ENCODE measurements at places on chromosomes 11 and 22.
A peak's percentile ranks its signal among the peaks of the same experiment; 100 is the strongest.

DNA sequence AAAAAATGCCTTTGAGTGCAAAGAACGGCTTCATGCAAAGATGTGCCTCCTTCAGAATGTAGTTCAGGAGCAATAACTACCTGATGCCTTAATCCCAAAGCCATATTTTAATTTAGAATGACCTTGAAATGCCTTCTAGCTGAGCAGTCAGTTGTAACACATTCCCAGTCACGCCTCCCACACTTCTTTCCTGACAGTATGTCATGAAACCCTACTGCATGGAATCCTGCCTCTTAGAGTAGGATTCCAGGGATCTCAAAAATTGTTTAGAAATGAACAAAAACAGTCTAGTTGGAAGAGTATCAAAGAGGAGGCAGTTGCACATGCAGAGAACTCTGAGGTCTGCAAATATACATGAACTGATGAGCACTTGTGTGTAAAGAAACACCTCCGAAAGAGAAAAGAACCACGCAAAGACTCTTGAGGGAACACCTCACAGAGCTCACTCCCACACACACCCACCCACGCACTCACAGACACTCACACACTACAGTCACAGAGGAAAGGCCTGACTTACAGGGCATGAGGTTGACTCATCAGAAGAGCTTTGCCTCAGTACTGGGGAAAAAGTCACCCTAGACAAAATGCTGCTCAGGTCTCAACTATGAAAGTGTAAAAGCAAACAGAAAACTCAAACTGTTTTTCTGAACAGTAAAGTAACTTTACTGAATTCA, 77.4 kb downstream of the GGTLC2 start:
- DNase-seq, result peak; percentile 45

- no peak for DNase-seq
Measured at GRCh38 chr11:23217072-23217471, 356.8 kb upstream of the CCDC179 start.

- no peak for DNase-seq
Measured at GRCh38 chr22:35593891-35594470, 23.1 kb downstream of the MB start.

- DNase-seq, result no peak
Measured at GRCh38 chr22:45516163-45516562, 13.5 kb downstream of the FBLN1 start.

- no peak for DNase-seq
Measured at GRCh38 chr11:118291477-118292135, 12.9 kb upstream of the CD3E start.

DNA sequence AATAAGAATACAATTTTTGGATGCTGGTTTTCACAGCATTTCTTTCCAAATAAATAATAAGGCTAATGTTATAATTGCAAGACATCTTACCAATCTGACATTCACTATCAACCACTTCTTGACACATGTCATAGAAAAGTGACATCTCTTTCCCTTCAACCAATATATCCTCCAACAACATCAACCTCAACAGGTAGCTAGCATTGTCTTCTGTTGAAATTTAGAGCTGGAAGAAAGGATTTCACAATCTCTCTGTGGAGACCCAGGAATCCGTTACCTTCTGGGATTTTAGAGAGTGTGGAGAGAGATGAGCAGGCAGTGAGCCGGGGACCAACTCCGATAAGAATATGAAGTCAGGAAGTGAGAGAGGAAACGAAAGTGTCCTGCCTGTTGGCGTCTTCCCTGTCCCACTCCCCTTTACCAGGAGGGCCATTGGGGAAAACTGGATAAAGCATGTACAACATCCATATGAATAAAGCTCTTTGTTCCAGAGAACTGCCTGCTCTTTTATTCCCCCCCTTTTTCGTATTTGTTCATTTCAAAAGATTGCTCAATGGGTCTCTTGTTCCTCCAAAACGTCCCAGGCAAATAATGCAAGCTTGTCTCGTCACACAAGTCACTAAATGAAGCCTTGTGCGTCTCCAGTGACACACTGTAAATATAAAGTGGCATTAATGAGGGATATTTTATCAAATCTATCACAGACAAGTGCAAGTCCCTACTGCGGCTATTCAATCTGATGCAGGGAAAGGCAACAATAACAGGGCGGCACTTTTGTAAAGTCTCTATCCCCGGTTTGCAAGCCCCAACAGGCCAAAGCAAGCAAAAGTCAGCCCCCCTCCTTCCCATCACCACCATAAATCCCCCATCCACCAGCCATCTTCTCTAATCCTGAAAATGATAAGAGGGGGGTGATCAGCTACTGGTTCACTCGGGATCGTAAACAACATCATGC, 3.4 kb downstream of the CADM1 start:
- DNase-seq, result no peak

- DNase-seq, result no peak
Measured at GRCh38 chr22:42256930-42257329, 13.5 kb downstream of the TCF20 start.

DNA sequence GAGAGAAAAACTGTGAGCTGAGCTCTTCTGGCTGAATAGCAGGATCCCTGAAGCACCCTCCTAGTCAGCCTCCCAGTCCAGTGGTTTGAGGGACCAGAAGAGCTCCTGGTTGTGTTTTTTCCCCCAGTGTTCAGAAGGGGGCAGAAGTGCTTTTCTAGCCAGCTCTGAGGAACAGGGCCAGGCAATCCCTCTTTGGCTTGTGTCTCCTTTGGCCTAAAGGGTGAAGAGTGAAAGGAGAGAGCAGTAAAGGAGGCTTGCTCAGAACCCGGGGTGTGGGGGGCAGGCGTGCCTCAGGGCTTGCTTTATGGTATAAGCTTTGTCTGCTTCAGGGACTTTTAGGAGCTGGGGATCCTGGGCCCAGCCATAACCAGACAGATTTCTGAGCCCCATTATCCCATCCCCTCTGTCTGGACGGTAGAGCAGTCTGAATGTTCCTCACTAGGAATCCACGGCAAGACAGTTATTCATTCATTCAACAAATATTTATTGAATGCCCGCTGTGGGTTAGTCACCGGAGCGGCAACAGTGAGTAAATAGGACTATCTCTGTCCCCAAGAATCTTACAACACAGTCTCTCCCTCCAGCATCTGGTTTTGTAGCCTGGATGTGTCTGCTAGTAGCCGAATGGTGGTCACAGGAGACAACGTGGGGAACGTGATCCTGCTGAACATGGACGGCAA, 14.5 kb downstream of the ACP2 start:
- no peak for DNase-seq

DNA sequence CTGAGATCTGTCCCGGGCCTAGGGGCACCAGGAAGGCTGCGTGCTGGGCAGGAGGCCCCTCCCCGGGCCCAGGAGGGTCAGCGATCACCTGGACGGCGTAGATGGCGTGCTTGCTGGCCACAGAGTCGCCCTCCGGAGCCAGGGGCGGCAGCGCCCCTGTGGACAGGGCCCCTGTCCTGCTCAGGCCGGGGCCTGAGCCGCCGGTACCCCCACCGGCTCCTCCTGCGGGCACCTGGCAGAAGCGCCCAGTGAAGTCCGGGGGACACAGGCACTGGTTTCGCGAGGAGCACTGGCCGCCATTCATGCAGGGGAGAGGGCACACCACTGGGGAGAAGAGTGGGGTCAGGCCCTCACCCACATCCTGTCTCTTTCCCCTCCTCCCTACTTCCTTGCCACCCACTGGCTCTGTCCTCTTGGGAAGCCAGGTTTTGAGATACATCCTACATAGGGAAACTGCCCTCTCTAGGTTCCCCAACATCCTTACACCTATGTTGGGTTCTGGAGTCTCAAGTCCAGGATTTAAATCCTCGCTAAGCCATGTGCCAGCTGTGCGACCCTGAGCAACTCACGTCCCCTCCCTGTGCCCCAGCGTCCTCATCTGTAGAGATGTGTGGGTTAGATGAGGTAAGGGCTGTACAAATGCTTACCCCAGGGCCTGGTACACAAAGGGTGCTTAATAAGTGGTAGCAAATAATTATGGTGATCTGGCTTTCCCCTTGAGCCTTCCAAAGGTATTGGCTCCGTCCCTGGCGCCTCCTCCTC, 3.9 kb downstream of the LTBP3 start:
- no peak for DNase-seq

DNA sequence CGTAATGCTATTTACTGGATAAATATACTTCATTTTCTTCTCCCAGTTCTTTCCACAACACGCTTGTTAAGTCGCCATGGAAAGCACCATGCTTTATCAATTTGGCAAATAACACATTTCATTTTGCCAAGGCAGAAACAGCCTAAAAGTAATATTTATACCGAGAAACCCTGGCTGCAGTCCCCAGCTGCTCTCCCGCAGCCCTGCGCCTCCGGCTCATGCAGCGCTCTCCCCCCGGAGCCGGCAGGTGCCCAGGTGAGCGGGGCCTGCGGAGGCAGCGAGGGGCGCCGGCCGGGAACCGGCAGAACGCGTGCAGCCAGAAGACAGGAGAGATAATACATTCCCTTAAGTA, 681 bp upstream of the ARHGEF12 start:
- no peak for DNase-seq

- DNase-seq, result no peak
Measured at GRCh38 chr22:18119409-18120110, 9.0 kb downstream of the TUBA8 start.

DNA sequence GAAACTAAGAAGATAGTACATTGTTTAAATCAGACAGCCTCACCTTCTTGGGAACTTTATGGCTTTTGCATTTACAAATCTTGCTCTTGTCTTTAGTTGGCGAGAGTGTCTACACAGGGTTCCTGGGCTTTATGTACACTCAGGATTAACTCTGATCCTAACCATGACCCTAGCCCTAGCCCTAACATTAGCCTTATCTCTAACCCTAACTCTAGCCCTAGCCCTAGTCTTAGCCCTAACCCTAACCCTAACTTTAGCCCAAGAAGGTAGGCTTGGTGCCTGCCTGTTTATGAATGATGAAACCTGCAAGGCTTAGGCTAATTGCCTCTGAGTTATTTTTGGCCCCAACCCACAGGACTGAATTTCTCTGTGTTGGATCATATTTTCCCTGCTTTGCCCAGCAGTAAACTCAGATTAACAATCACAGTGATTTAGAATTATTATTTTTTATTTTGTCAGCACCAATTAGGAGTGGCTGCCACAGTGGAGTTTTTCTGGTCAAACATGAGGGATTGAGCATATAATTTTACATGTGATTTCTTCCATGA, 44.1 kb upstream of the OR9Q1 start:
- no peak for DNase-seq

DNA sequence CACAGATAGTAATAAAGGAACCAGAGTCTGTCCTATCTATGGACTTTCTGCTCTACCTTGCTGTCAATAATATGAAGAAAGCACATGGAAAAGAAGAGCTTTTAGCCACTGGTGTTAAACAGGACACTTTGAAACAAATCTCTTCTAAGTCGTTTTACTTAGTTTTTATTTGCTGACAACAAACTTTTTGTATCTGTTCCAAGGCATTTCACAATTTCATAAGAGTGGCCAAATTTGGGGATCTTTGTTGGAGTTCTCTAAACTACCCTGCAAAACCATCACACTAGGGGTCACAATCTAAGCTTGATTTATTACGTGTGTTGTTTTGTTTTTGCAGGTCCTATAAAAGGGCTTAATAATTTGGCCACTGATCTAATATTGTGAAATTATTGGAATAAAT, 54.4 kb downstream of the BBOX1 start:
- DNase-seq, result no peak

DNA sequence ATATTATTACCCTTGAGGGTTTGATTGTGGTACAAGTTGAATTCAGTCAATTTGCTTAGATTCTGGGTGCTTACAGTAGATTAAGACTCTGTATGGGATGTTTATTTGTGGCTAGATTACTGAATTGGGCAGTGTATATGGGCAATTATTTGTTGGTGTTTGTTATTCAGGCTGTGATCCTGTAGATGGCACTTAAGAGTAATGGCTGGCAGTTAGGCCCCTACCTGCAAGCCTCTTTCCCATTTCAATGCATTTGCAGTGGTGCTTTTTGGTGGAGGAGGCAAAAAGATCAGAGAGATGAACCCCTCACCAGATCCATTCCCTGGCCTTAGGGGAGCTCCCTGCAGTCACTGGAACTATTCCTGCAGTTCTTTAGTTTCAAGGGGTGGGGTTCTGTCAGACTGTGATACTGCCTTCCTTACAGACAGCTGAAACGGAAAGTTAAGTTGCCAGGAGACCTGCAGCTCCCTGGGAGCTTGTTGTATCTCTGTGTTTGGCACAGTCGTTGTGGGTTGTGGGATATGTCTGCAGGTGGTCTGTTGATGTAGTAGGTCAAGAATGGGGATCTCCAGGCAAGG, 199.5 kb downstream of the AASDHPPT start:
- no peak for DNase-seq

- DNase-seq, result no peak
Measured at GRCh38 chr11:17476317-17477083, at the start of gene ABCC8. Gene ABCC8, minus strand, starts transcription at chr11:17476845. Its CDS starts 69 bp downstream, at chr11:17476776.

DNA sequence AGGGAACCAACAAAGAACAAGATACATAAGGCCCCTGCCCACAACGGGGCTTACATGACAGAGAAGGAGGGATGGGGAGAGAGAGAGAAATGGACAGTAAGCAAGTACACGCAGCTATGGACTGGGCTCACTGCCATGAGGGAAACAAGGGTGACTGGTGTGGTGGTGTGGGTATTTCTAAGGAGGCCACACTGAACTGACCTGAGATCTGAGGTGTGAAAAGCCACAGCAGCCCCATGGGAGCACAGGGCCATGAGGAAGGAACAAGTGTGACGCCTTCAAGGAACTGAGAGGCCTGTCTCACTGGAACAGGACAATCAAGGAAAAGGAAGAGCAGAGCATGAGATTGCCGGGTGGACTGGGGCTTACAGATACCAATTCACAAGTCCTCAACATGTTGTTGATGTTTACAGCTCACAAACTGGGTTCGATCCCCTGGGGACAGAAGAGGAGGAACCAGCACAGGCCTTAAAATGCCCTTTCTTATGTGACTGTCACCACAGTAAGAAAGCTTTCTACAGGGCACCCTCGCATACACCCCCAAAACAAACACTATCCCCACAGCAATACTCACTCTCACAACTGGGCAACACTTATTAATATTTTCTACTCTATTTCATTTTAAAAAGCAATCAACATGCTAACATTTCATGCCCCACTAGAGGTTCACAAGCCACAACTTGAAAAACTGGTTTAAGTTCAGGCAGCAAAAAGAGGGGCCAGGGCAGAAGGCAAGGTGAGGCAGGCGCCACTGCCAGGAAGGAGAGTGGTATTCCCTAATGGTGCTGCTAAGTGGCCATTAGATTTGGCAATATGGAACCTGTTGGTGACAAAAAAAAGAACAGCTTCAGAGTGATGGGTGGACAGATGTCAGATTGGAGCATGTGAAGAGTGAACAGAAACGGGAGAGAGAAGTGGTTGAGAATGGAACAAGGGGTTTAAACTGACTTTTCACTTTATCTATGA, 39.1 kb downstream of the TCIRG1 start:
- DNase-seq, result no peak

DNA sequence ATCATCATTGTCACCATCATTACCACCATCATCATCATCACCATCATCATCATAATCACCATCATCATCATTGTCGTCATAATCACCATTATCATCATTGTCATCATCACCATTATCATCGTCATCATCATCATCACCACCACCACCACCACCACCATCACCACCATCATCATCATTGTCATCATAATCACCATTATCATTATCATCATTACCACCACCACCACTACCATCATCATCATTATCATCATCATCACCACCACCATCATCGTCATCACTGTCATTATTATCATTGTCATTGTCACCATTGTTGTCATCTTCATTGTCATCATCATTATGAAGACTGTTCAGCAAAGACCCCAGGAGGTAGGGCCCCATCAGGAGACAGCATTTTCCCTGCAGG, 33.3 kb downstream of the SMIM38 start:
- no peak for DNase-seq

- no peak for DNase-seq
Measured at GRCh38 chr11:70020336-70021214, 57.5 kb upstream of the ANO1 start.

GRCh38 chr11:34250211-34250610, 107.6 kb downstream of the ABTB2 start:
- no peak for DNase-seq
